ENCODE measurements at places on chromosomes 11 and 22.
A peak's percentile ranks its signal among the peaks of the same experiment; 100 is the strongest.

DNA sequence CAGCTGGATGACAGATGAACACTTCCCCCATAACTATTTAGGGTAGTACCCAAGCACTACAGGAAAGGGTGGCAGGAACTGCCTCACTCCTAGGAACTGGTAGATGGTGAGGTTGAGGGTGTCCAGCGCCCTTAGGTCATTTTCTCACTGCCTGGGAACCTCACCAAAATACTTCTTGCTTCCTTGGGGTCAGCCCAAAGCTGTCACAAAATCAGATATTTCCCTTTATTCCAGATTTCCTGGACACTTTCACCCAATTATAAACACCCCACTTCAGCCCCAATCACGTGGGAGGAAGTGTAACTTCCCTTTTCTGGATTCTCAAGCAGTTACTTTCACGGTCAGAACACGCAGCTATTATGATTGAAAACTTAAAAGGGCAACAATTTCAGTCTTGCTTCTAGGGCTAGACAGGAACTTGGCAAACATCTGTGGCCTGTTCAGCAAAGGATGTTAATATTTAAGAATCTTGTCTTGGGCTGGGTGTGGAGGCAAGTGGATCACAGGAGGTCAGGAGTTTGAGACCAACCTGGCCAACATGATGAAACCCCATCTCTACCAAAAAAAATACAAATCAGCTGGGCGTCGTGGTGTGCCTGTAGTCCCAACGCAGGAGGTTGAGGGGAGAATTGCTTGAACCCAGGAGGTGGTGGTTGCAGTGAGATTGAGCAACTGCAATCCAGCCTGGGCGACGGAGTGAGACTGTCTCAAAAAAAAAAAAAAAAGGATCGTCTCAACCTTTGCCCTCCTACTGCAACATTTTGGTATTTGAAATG lies 4.0 kb downstream of the FTH1 start:
- no peak for DNase-seq

DNA sequence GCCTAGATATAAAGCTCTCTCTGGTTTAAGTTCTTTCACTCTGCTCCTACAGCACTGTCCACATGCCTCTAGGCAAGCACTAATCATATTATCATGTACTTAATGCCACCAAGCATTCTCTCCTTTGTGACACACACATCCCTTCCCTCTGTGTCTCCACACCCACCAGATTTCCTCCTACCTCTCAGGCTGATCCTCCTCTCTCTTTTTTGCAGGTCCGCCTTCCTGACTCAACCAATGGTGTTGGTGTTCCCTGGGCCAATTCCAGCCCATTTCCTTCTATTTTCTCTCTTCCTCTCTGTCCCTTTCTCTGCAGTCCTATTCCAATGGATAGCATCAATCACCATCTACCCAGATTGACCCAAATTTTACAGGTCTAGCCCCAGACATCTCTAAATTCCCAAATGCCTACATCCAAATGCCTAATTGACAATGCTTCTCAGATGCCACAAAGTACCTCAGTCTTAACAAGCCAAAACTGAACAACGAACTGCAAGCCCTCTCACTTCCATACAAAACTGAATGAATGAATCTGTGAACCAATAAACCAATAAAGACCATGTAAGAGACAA lies 504 bp upstream of the ZNF215 start:
- DNase-seq: peak; percentile 1

DNA sequence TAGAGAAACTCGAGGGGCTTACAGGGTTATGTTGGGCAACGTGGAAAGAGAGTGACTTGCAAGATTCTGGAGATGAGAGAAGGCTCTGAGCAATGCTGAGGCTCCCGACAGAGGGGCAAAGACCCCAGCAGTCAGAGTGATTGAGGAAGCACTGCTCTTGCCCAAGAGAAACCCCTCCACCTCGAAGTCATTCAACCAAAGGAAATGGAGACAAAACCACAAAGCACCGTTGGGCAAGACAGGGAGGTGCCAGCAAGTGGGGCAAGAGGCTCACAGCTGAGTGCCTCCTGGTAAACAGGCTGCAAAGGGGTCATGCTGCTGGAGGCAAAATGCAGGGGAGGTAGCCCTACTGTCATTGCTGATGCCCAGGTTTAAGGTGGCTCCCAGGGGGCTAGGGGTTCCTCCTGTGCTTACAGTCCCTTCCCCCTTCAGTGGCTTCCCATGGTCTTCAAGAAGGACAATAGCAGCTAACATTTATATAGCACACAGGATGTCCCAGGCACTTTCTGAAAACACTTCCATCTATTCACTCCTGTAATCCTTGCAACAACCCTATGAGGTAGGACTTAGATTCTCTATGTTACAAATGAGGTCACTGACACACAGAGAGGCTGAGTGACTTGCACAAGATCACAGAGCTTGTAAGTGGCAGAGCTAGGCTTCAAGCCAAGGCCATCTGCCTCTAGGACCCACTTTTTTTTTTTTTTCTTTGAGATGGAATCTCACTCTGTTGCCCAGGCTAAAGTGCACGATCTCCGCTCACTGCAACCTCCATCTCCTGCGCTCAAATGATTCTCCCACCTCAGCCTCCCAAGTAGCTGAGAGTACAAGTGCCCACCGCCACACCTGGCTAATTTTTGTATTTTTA lies 18.1 kb upstream of the MYH9 start:
- DNase-seq: no peak

GRCh38 chr11:5369789-5370188 lies 13.8 kb upstream of the OR51M1 start:
- peak; percentile 3 for DNase-seq
